Aorta (tissue), 5 donors: ENCODE measurements at places on chromosomes 3 and 15.

DNA sequence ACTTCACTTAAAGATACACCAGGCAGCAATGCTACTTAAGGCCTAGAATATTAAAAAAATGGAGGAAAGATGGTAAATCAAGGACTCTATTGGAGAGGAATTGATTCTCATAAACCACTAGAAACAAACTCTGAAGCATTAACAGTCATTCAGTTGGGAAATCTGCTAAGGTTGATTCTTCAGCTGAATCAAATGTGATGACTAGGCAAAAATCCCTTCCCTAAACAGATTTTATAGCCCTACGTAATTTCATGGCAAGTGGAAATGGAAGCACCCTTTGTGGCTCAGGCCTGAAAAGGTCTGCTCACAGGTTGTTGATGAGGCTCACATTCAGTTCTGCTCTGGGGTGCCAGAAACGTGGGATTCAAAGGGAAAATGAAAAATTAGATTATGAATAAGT lies 38.8 kb upstream of the ARL14 start:
- H3K36me3 ChIP-seq, result no peaks in the 10 kb centered on the region
- H3K27ac ChIP-seq, result no peak overlapping the region
- no peak for DNase-seq
- H3K4me3 ChIP-seq, result no peak overlapping the region
- H3K4me1 ChIP-seq, result no peaks in the 10 kb centered on the region

GRCh38 chr15:61524086-61524485 lies 295.0 kb upstream of the RORA start:
- H3K4me1 ChIP-seq, result no peaks in the 10 kb centered on the region
- no peaks in the 10 kb centered on the region for H3K36me3 ChIP-seq
- no peak overlapping the region for H3K27ac ChIP-seq
- no peaks in the 10 kb centered on the region for H3K27me3 ChIP-seq
- H3K4me3 ChIP-seq, result no peak overlapping the region

- no peak for DNase-seq
- H3K36me3 ChIP-seq, result no peaks in the 10 kb centered on the region
- no peaks in the 10 kb centered on the region for H3K4me1 ChIP-seq
- H3K27ac ChIP-seq, result no peak overlapping the region
- no peaks in the 10 kb centered on the region for H3K27me3 ChIP-seq
Measured at GRCh38 chr3:178810181-178810580, 261.4 kb downstream of the ZMAT3 start.

- H3K36me3 ChIP-seq, result no peaks in the 10 kb centered on the region
- H3K4me1 ChIP-seq, result no peaks in the 10 kb centered on the region
- DNase-seq, result no peak
- H3K27me3 ChIP-seq, result no peaks in the 10 kb centered on the region
Measured at GRCh38 chr3:103057003-103057402, 622.2 kb downstream of the ZPLD1 start.

GRCh38 chr3:72445827-72446217 lies 402.4 kb downstream of the SHQ1 start:
- H3K4me3 ChIP-seq, result peak overlapping the region; percentile 36
- no peaks in the 10 kb centered on the region for H3K27me3 ChIP-seq
- H3K4me1 ChIP-seq, result no peaks in the 10 kb centered on the region

GRCh38 chr15:64216730-64217428 lies 54.1 kb upstream of the PPIB start:
- no peaks in the 10 kb centered on the region for H3K27me3 ChIP-seq
- no peaks in the 10 kb centered on the region for H3K36me3 ChIP-seq
- no peak overlapping the region for H3K4me3 ChIP-seq
- no peak for DNase-seq
- no peaks in the 10 kb centered on the region for H3K4me1 ChIP-seq

- peak within 1 kb of the TSS; percentile 90 for H3K27ac ChIP-seq
- no peaks in the 10 kb centered on the region for H3K36me3 ChIP-seq
- peak; percentile 84 for DNase-seq
- peak within 1 kb of the TSS; percentile 93 for H3K4me3 ChIP-seq
- H3K27me3 ChIP-seq, result no peaks in the 10 kb centered on the region
Measured at GRCh38 chr15:39919748-39920509, at the start of gene GPR176. TSS of gene GPR176 (minus strand) at chr15:39920266. CDS start at chr15:39920026, 240 bp downstream.

- peak overlapping the region; percentile 69 for H3K27ac ChIP-seq
- DNase-seq, result no peak
- no peak overlapping the region for H3K4me3 ChIP-seq
- H3K36me3 ChIP-seq, result no peaks in the 10 kb centered on the region
Measured at GRCh38 chr3:127655641-127656040, 17.1 kb upstream of the ABTB1 start.

DNA sequence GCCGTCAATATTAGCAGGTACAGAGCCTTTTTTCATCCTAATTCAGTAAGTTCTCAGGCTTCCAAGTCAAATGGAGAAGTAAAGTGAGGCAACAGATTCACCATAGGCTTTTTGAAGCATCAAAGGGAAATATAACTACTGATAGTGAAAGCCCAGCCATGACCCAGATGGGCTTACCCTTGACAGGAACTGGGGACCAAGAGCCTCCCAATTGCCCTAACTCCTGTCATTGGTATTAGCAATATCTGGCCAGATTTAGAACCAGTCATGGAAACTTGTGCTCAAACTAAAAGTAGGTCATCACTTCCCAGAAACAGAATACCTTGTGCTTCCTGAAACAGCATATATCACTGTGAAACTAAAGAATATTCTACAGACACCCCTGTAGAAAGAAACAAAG lies 33.0 kb downstream of the NME9 start:
- no peak for DNase-seq
- peaks cover 2% of the 10 kb centered on the region for H3K36me3 ChIP-seq
- H3K4me3 ChIP-seq, result no peak overlapping the region
- no peak overlapping the region for H3K27ac ChIP-seq
- no peaks in the 10 kb centered on the region for H3K4me1 ChIP-seq

DNA sequence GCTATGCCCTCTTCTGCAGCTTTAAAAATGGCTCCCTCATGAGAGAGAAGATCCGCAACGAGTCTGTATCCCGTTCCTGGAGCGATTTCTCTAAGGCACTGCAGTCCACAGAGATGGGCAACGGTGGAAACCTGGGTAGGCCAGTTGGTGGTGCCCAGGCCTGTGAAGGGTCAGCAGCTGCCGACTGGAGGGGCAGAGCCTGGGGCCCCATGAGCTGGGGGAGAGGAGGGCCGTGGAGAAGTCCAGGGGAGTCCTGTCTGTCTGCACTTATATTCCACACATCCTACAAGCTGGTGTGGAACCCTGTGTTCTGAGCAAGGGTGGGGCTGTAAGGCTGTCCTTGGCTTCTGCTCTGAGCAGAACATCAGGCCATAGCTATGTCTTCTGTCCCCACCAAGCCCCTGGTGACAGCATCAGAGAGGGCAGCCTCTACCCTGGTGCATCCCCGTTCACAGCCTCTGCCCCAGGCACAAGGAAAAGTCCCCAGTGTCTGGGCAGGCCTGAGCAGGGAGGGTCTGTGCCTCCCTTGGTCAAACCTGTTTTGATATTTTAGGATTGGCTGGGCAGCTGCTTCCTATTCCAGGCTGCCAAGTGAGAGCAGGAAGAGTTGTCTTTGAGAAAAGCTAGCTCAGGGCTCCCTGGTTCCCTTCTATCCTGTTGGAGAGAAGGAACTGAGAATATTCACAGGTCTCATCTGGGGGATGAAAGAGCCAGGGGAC lies 29.7 kb downstream of the XYLB start:
- no peak overlapping the region for H3K4me3 ChIP-seq
- no peaks in the 10 kb centered on the region for H3K36me3 ChIP-seq
- H3K27ac ChIP-seq, result no peak overlapping the region
- no peaks in the 10 kb centered on the region for H3K27me3 ChIP-seq
- no peaks in the 10 kb centered on the region for H3K4me1 ChIP-seq

DNA sequence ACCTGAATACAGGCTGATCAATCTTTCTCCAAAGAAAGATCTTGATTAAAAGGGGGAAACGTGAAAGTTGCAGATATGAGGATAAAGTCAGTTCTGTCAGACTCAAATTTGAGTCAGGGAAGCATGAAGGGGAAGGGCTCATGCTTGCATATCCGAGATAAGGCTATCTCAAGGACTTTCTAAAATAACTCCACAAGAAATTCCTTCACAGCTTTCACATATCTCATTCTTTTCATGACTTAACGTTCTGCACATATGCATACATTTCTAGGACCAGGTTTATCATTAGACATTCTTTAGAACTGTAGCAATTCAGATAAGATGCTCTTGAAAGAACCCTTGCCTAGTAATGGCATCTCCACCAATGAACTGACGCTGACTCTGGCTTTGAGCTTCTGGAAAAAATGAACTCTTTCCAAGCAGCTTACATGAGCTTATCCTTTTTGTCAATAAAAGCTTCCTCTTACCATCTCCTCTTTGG lies 15.9 kb downstream of the SH3GL3 start:
- H3K36me3 ChIP-seq, result no peaks in the 10 kb centered on the region
- no peaks in the 10 kb centered on the region for H3K27me3 ChIP-seq
- H3K4me3 ChIP-seq, result no peak overlapping the region
- H3K4me1 ChIP-seq, result no peaks in the 10 kb centered on the region

DNA sequence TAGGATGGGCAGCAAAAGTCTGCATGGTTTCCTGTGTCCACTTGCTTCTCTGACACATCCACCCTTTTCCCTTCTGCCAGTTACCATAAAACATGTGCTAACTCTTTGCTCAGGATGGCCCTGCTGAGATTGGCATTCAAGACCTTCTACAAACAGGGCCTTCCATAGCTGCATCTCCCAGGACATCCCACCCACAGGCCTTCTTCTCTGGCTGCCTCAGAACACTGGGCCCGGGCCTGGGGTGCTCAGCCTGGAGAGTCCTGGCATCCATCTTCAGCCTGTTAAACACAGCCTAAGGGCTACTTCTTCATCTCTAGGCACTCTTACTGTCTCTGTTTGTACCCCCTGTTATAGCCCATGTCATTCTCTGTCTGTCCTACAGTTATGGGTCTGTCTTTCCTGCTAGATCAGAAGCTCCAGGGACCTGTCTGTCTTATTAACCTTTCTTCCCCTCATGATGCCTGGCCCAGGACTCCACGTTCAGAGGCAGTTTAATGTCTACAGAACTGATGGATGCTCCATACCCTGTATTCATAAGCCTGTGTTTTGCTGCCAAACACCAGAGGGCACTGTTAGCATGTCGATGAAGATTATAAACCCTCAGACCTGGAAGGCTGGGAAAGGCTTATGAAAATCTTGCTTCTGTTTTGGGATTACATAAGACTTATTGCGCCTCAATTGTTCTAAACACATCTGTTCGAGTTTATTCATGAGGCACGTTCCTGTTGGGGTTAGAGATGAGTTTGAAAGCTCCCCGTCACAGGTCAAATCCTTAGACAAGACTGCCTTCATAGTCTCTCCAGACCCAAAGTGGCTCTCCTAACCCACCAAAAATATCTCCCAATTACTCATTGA lies 16.5 kb downstream of the SEMA3G start:
- H3K4me1 ChIP-seq, result no peaks in the 10 kb centered on the region
- no peaks in the 10 kb centered on the region for H3K27me3 ChIP-seq
- no peak for DNase-seq
- no peak overlapping the region for H3K4me3 ChIP-seq

GRCh38 chr3:153673853-153674252 lies 447.3 kb upstream of the ARHGEF26 start:
- H3K27ac ChIP-seq, result no peak overlapping the region
- H3K27me3 ChIP-seq, result no peaks in the 10 kb centered on the region
- DNase-seq, result no peak

GRCh38 chr3:115666920-115667737 lies 43.8 kb downstream of the GAP43 start:
- peaks cover 3% of the 10 kb centered on the region for H3K4me1 ChIP-seq
- no peaks in the 10 kb centered on the region for H3K27me3 ChIP-seq
- DNase-seq, result no peak
- no peak overlapping the region for H3K27ac ChIP-seq
- H3K4me3 ChIP-seq, result no peak overlapping the region
- H3K36me3 ChIP-seq, result no peaks in the 10 kb centered on the region

- no peaks in the 10 kb centered on the region for H3K36me3 ChIP-seq
- no peaks in the 10 kb centered on the region for H3K27me3 ChIP-seq
- DNase-seq, result no peak
- peaks cover 5% of the 10 kb centered on the region for H3K4me1 ChIP-seq
Measured at GRCh38 chr15:87731630-87732029, 524.9 kb downstream of the NTRK3 start.

DNA sequence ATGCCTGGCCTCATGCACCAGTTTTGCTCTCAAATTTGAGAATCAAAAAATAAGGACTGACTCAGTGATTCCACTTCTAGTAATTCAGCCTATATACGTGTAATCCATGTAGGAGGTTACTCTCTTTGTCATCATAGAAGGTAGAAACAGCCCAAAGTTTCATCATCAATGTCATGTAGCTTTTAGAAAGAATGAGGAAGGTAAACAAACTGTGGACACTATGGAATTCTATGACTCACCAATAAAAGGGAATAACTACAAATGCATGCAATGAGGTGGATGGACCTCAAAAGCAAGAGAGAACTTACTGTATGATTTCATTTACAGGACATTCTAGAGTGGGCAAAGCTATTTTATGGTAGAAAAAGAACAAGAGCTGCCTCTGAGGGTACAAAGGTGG lies 93.2 kb upstream of the LRIG1 start:
- H3K4me3 ChIP-seq, result no peak overlapping the region
- no peaks in the 10 kb centered on the region for H3K27me3 ChIP-seq
- no peaks in the 10 kb centered on the region for H3K36me3 ChIP-seq
- H3K27ac ChIP-seq, result no peak overlapping the region

GRCh38 chr3:17360991-17361390 lies 381.4 kb downstream of the TBC1D5 start:
- H3K36me3 ChIP-seq, result no peaks in the 10 kb centered on the region
- H3K4me1 ChIP-seq, result no peaks in the 10 kb centered on the region
- no peak overlapping the region for H3K27ac ChIP-seq
- no peak overlapping the region for H3K4me3 ChIP-seq
- no peak for DNase-seq

DNA sequence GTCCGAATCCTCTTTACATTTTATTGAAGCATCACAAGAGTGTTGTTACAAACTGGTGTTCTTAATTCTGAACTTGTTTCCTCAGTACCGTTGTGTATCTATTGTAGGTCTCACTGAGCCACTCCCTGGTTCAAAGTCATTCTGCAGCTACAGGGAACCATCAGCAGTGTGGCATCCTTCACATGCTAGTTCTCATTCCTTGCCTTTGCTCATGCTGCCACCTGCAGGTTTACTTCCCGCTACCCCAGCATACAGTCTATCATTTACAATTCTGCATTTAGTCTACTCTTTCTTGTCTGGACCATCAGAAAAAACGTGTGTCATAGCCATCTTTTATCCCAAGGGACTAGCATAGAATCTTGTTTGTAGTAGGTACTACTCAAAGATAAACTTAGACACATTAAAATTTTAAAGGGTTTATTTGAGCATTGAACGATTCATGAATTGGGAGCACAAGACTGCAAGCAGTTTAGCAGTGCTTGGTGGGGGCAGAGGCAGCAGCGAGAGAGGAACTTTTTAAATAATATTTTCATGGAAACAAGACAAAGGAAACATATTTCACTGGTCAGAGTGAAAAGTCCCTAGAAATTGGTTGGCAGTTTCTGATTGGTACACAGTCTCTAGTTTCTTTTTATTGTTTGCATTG lies 402.1 kb downstream of the CADM2 start:
- no peak for DNase-seq
- H3K27me3 ChIP-seq, result no peaks in the 10 kb centered on the region
- H3K4me3 ChIP-seq, result no peak overlapping the region
- no peaks in the 10 kb centered on the region for H3K36me3 ChIP-seq

GRCh38 chr3:36688815-36689214 lies 75.5 kb downstream of the DCLK3 start:
- no peak overlapping the region for H3K27ac ChIP-seq
- no peak for DNase-seq
- no peaks in the 10 kb centered on the region for H3K4me1 ChIP-seq
- no peaks in the 10 kb centered on the region for H3K36me3 ChIP-seq

GRCh38 chr15:89016549-89017041 lies 71.7 kb upstream of the ABHD2 start:
- H3K4me3 ChIP-seq, result no peak overlapping the region
- H3K27me3 ChIP-seq, result no peaks in the 10 kb centered on the region
- H3K27ac ChIP-seq, result peak overlapping the region; percentile 79
- no peak for DNase-seq
